ENCODE measurements at places on chromosomes 3 and 15.

GRCh38 chr3:127062926-127063325, 80.0 kb downstream of the PLXNA1 start:
- no peak for DNase-seq

DNA sequence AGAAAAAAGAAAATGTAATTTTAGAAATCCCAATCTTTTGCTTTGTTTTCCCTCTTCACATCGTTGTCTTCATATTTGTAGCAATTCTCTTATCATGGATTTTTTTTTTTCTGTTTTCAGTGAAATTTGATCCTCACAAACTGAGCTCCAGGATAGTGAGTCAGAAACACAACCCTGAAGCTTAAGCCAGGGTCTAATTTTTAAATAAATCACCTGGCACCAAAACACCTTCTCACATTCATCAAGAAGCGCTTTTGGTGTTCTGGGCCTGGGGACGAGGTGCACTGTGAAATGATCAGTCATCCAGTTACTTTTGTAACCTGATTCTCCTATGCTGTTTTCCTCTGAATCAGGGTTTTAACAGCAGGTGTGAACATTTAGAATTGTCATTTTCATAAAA, 87.7 kb downstream of the REC114 start:
- DNase-seq, result no peak

- no peak for DNase-seq
These were observed 17.2 kb downstream of the CASR start for GRCh38 chr3:122200661-122201060.

DNA sequence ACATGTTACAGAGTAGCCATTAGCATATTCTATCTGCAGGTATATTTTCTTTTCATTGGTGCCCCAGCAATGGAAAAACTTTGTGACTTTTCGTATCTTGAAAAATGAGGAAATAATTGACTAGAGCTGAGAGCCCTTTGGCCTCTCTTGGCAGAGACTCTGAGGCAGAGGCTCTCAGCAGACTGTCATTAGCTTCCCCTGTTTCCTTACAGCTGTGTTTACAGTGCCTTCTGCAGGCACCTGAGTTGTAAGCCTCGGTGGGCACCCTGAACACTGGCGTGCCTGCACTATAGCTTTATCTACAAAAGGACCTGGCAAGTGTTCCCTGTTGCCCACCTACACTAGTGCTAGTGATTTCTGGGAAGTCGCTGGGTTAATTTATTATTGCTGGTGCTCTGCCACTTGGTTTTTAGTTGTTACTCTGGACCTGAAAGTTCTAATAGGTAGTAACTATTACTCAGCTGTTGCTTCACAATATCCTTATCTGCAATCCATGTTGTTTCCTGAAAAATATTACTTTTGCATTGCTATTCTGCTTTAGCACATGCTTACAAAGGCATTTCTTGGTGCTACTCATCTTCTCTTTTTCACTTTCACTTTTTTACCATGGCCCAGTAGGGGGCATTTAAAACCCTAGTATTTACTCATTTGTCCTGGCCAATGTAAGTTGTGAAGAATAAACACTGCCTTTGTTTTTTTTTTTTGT, 7.8 kb upstream of the GPR171 start:
- DNase-seq, result peak; percentile 44

DNA sequence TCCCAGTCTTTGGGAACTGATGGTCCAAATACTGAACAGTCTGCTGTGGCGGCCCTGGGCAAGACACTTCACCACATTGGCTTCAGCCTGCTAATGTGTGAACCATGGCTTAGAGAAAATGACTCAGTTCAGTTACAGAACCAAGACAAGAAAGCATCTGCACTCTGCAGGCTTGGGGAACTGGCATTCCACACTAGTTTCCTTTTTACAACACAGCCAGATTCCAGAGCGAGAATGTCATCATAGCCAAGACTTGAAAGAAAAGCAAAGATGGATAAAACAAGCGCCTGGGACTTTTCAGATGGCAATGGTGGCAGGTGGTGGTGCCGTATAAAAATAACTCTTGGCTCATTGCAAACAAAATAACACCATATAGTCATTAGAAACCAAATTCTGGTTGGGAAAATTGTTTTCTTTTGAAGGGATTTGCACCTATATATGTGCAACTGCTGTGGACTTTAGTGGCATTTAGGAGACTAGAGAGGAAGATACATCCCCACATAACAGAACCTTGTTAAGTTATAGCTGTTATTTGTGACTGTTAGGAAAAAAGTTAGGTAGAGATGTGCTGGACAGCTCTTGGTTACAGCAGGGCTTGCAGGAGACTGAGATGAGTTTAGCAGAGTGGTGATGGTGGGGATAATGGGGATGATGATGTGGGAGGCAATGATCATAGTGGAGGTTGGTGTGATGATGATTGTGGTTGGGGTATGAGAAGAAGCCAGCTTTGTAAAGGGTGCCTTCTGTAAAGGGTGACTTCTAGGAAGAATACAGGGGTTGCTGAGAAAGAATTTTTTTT, 273.6 kb downstream of the THRB start:
- DNase-seq, result no peak

DNA sequence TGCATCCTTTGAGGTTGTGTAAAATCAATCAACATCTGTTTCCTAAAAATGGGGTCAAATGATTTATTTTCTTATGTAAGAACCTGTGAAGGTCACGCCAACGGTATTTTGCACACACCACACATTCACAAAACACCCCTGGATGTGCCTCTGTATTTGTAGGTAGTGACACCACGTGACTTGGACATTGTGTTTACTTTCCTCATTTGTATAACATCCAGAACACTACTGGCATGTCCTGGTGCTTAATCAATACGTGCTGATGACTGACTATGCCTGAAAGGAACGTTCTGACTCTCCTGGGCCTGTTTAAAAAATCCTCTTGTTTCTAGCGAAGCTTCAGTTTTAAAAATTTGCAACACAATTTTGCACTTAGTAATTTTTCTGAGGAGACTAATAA, 3.4 kb upstream of the TAFA4 start:
- no peak for DNase-seq

- DNase-seq, result no peak
These were observed 121.3 kb upstream of the THBS1 start for GRCh38 chr15:39459548-39459947.

- no peak for DNase-seq
These were observed 19.7 kb downstream of the IL16 start for GRCh38 chr15:81216422-81216821.

GRCh38 chr15:99708563-99708962, 24.7 kb downstream of the LYSMD4 start:
- no peak for DNase-seq

DNA sequence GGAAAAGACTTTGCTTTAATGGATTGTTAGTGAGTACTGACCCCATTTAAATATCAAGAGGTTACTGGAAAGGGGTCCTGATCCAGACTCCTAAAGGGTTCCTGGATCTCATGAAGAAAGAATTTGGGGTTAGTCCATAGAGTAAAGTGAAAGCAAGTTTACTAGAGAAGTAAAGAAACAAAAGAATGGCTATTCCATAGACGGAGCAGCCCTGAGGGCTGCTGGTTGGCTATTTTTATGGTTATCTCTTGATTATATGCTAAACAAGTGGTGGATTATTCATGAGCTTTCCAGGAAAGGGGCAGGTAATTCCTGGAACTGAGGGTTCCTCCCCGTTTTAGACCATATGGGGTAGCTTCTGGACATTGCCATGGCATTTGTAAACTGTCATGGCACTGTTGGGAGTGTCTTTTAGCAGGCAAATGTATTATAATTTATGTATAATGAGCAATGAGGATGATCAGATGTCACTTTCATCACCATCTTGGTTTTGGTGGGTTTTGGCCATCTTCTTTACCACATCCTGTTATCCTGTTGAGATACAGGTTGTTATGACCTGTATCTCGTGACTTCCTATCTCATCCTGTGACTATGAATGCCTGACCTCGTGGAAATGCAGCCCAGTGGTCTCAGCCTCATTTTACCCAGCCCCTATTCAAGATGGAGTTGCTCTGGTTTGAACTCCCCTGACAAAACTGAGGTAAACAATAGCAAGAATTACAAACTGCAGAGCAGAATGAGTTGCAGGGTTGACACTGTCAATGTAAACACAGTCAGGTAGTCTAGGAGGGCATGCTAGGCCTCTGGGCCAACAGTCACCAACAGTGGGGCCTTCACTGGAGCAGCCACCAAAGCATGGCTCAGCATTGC, 10.3 kb upstream of the GPR160 start:
- no peak for DNase-seq

- no peak for DNase-seq
These were observed 46.4 kb upstream of the TOP2B start for GRCh38 chr3:25711090-25711489.

DNA sequence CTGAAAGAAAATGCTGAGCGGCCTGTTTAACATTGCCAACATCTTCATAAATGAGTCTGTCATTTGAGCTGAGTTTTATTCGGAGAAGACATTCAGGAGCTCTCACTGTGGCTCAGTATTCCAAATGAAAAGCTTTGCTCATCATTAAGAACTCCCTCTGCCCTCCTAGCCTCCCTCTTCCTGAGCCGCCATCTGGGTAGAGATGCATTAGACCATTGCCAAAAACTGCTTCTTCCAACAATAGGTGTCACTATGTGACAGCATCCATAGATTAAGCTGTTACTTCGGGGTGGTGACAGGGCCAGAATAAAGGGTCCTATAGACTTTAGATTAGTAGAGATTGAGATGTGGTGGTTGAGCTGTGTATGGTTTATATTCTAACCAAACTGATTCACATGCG, 501.4 kb upstream of the NR2F2 start:
- no peak for DNase-seq

DNA sequence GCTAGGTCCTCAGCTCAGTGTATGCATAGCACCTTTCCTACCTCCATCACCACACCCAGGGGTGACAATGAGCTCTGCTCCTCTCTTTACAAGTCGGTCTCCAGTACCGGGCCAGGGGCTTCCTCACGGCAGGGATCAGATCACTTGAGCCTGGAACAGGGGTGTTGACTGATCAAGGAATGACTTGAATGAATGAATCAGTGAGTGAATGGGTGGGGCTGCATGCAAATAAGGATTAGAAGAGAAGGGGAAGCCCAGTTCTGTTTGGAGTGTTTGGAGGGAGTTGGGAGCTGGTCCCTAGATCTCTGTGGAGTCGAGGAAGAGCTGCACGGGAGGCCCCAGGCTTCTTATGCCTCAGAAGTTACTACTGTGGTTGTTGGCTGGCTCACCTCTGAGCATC, 87.0 kb downstream of the TMEM266 start:
- DNase-seq, result no peak

- DNase-seq, result no peak
These were observed 398.2 kb upstream of the TPM1 start for GRCh38 chr15:62644216-62644888.

DNA sequence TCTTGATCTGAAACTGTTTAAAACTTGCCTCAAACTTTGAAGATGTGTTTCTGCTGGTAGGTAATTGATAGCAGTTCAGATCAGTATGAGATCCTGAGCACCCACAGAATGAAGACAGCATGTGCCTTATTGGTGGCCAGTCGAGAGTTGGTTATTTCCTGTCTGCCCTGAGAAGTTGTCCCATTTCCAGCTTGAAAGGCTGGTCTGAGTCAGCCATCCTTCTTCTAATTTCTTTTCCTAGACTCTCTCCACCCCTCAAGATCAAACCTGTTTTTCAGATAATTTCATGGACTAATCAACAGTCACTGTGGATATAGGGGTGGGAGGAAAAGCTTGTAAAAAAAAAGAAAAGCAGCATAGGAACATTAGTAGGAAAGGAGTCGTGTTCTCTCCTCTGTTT, 464.4 kb downstream of the FOXP1 start:
- DNase-seq, result no peak

- DNase-seq, result no peak
These were observed 5.5 kb upstream of the FSIP1 start for GRCh38 chr15:39788108-39788507.

GRCh38 chr3:155861476-155862183, 7.4 kb upstream of the SLC33A1 start:
- no peak for DNase-seq

DNA sequence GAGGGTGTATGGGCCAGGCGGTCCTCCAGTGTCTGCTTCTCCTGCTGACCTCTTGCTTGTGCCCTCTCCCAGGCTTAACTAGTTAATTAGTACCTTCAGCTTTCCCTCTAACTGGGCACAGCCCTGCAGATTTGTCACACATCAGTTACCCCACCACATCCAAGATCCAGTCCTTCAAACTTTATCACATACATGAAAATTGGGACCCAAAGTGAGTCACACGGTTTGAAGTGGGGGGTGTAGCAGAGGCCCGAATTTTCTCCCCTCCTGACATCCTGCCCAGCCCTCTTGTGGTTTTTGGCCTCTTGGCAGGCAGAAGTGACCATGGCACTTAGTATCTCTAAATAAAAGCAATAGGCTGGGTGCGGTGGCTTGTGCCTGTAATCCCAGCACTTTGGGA, 3.9 kb downstream of the MAPKAPK3 start:
- no peak for DNase-seq

GRCh38 chr3:77835921-77836320, 796.0 kb downstream of the ROBO2 start:
- no peak for DNase-seq

DNA sequence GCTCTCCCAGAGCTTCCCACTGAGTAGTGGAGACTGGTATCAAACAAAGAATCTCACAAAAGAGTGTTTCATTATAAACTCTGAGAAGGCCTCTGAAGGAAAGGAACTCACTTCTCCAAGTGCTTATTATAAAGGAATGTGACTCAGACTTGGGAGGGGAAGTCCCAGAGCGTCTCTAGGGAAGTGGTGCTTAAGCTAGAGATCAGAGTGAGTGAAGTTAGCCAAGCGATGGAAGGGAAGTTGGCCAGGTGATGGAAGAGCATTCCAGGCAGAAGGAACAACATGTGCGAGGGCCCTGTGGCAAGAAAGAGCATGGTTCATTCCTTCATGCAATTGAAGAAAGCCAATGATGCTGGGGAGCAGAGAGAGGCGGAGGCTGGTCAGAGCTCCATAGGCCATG, 2.3 kb downstream of the XYLB start:
- DNase-seq, result no peak

- DNase-seq, result no peak
These were observed 5.4 kb upstream of the CYP1A1 start for GRCh38 chr15:74730619-74731316.

DNA sequence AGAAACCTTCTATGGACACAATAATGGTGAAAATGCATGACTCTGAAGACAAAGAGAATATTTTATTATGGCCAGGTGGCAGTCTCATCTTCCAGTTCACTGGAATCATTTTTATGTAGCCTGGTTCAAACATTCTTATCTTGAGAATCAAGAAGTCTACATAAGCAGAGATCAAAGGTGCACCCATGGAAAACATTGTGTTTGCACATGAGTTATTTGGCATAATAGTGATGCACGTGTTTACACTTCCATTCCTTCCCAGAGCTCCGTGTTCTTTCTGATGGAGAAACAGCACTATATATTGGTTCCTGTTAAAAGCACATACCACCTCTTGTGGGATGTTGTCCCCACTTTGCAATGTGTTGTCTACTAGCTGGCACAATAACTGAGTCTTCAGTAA, 572.2 kb downstream of the GRM7 start:
- DNase-seq, result no peak
